ENCODE measurements at places on chromosomes 4 and X.

DNA sequence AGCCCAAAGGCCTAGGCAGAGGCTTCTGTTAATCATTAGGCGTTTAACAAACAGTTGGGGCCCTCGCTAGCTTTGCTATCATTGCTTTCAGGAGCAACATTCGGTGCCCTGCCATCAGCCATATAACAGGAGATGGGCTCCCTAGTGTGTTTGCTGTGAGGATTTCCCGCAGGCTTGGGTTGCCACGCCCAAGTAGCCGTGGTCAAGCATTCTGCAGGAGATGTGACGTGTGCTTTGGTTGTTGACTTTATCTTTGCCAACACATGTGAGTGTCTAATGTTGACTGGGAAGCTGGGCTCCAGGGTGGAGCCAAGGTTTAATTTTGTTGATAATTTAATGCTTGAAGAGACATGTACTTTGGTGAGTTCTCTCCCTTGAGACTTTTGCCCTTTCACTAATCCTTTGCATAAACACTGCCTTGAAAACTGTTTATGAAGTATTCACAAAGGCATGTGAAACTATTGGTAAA, 184.6 kb upstream of the KIT start:
- DNase-seq: peak; percentile 88

- DNase-seq: peak; percentile 20
Observed at GRCh38 chr4:112083587-112084347, 61.5 kb upstream of the FAM241A start.

- peak; percentile 21 for DNase-seq
Observed at GRCh38 chr4:154329939-154330338, 161.7 kb downstream of the DCHS2 start.

DNA sequence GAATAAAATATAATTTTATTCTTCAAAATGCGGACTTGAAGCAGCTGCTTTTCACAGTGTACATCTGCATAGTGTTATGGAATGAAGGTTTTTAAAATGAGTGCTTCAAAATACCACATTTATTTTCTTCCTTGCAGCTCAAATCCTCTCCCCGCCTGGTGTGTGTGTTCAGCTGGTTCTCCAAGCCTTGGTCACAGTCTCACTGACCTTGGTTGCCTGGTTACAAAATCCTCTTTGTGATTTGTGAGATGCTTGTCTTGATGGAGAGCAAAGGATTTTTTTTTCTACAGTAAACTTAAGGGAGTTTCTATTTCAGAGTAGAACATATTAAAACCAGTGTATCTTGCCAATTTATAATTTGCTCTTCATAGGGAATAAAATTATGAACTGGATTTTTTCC, 139.2 kb downstream of the PCDH18 start:
- DNase-seq: no peak

DNA sequence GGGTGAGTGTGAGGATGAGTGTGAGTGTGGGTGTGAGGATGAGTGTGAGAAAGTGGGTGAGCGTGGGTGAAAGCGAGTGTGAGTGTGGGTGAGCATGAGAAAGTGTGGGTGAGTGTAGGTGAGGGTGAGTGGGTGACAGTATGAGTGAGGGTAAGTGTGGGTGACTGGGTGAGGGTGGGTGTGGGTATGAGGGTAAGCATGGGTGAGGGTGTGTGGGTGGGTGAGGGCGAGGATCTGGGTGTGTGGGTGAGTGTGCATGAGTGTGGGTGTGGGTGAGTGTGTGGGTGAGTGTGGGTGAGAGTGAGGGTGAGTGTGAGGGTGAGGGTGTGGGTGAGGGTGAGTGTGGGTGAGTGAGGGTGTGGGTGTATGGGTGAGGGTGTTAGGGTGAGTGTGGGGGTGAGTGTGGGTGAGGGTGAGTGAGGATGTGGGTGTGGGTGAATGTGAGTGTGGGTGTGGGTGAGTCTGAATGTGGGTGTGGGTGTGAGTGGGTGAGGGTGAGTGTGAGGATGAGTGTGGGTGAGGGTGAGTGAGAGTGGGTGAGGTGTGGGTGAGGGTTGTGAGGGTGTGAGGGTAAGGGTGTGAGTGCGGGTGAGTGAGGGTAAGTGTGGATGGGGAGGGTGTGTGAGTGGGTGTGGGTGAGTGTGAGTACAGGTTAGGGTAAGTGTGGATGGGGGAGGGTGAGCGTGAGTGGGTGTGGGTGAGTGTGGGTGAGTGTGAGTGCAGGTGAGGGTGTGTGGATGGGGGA, 48.9 kb downstream of the ING2 start:
- DNase-seq: no peak

DNA sequence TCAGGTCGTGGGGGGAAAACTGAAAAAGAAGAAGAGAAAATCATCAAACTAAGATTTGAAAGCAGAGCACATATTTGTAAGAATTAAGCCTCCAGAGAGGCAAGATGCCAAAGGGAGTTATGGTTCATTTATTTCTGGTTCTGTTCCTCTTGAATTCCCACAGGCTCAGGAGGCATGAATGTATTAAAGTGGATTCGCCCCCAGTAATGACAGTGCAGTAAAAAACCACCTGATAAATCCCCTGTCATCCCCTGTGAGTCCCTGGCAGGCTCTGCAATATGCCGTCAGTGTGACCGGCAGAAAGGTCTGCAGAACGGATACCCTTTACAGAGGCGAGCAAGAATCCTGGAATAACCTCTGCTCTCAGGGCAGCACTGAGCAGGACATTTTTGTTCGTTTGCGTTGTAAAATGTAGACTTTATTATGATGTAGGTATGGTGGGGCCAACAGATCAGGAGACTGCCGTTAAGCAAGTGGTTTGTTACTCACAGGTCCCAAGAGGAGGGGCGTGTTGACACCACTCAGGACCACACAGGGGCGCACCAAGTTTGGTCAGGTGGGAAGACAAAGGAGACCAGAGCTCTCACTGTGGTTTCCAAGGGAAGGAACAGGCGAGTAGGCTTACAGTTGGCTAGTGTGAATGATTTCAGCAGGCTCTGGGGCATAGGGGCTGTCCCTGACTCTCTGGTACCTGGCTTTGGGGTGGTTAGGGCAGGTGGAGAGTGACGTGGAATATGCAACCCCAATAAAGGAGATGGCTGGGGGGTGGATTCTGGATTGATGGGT, 75.3 kb downstream of the DHRSX start:
- DNase-seq: no peak

GRCh38 chr4:1471443-1472147, 65.4 kb upstream of the NKX1-1 start:
- DNase-seq: no peak

GRCh38 chr4:61596606-61597340, 396.6 kb downstream of the ADGRL3 start:
- DNase-seq: no peak

- no peak for DNase-seq
Observed at GRCh38 chrX:154484255-154485149, 1.9 kb downstream of the UBL4A start.

DNA sequence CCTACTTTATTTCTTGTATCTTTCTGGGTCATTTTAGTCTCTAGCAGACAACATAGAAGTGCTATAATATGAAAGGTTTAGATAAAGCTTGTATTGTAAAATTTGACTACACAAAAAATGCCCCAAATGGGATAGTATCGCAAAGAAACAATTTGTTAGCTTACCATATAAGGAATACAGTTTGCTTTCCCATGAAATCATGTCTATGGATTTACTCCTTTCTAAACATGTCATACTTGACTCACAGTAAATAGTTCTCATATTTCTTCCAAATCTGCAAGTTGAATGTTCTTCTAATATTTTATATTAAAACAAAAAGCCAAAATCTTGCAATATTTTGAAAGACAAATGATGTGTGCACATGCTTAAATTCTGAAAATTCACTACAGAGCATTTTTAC, 103.9 kb downstream of the PPA2 start:
- DNase-seq: no peak

GRCh38 chr4:4408132-4408523, 21.2 kb downstream of the NSG1 start:
- DNase-seq: no peak

GRCh38 chr4:109826719-109827118, 1.1 kb upstream of the RRH start:
- DNase-seq: no peak

- DNase-seq: no peak
Observed at GRCh38 chr4:47784222-47784621, 53.6 kb downstream of the CORIN start.

DNA sequence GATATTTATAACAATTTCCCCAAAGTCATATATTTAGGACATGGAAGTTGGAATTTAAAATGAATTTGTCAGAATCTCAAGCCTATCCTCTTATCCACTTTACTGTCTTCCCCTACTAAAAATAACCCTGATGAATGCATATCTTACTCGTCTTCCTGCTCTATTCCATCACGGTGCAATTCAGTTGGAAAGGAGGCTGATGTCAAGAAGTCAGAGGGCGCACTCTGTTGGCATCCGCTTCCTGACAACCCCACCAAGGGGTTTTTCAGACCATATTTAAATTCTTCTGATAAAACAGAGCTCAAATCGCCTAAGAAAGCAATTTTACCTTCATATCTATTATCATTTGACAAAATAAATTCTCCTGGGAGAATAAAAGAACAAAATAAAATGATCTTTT, 233.5 kb downstream of the ARHGAP24 start:
- no peak for DNase-seq

- no peak for DNase-seq
Observed at GRCh38 chr4:108674356-108674977, 24.1 kb downstream of the OSTC start.

- no peak for DNase-seq
Observed at GRCh38 chr4:155626561-155626960, 40.1 kb upstream of the GUCY1A1 start.

GRCh38 chr4:86141161-86141560, 218.7 kb downstream of the MAPK10 start:
- DNase-seq: no peak

DNA sequence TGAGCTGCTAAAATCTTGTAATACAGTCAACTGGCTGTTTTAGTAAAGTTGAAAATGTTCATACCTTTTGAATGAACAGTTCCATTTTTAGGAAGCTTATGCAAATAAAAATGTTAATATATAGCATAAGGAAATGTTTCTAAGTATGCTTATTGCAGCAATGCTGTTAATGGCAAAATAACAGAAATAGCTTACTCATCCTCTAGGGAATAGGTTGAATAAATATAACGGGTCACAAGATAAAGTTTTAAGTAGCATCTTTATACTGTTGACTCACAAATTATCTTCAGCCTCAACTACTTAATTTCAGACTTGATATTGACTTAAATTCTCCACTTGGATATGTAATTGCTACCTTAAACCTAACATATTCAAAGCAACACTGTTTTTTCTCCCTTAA, 27.7 kb downstream of the HERC3 start:
- DNase-seq: no peak

DNA sequence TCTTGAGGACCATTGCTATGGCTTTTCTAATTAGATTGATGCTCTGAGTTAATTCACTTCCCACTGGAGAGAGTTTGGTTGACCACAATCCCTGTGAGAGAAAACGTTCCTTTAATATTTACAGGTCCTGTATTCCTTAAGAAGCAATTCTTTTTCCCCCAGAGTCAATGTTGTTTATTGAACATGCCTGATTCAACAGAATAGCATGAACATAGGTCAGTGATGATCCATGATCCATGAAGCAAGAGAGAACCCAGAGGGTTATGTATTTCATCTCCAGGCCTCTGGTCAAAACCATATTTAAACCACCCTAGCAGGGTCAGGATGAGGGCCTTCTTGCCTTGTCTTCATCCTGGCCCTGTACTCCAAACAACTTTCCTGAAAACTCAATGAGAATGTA, 39.4 kb upstream of the EFHC2 start:
- DNase-seq: no peak

- DNase-seq: no peak
Observed at GRCh38 chr4:119244832-119245231, 32.3 kb downstream of the USP53 start.

DNA sequence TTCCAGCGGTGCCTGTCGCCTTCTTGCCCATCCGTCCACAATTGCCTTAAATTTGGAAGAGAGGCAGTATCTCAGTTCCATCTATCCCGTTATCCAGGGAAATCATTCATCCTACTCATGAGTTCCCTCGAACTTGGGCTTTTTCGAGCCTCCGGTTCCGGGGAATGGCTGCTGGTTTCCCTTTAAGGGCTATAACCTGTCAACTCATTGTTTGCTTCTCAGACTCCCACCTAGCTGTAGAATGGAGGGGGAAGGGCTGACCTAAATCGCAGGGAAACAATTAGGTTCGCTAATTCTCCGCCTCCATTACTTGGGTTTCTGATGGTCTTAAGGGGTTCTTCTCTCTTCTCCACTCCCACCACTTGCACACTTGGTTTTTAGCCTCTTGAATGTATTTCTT, 1.2 kb downstream of the UCHL1 start:
- no peak for DNase-seq

DNA sequence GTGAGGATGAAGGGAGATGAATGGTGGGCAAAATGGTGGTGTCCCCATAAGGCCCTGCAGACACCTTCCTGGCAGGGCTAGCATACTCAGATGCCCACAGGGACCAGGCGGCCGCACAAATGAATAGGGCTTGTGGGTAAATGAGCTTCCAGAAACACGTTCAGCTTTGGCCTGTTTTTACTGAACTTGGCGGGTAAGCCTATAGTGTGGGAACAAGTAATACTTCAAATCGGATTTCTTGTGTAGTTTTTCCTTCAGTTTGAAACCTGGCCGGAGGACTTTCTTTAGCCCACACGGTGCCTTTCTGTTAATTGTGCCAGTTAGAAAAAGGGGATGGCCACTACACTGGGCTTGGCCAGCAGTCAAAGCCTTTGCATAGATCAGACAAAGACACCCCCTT, 22.8 kb downstream of the SMS start:
- DNase-seq: no peak

DNA sequence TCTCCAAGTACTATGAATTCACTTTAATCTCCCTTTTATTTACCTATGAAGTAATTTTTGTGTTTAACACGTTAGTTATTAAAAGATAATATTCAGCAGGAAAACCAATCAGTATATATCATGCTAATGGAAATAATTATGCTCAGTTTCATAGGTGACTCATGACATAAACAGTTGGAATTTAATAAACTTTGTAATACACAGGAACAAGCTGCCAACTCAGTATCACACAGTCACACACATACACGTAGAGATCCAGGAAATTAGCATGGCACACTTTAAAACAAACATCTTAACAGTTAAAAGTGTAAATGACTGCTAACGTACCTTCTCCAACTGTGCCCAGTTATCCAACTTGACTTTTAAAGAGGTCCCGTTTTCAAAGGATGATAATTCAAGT, 2.3 kb downstream of the SPATA4 start:
- no peak for DNase-seq

- no peak for DNase-seq
Observed at GRCh38 chr4:138553001-138553845, 311.1 kb upstream of the SLC7A11 start.

DNA sequence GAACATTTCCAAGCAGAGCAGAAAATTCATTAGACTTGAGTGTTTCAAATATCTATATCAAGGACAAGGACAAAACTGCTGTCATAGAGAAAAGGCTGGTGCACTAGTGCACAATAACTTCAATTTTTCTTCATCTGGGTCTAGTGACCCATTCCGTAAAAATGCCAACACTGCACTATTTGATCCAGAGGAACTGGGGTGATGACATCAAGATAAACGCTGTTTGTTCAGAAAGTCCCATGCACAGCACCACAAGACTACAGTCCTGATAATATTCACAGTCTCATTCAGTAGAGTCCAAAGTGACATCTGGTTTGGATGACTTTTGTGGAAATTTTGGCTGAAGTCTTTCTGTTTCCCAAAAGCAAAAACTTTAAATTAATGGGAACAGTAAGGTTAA, 303.5 kb upstream of the GALNT7 start:
- no peak for DNase-seq

All from H4 (cell line).